Sigmoid colon (tissue), 7 donors: ENCODE measurements at places on chromosomes 2 and 18. TPM values are rescaled to one million over a fixed set of nuclear protein-coding genes. Genes with fewer than 3 reads are reported as not detected.

The GAL3ST2 gene
- not detected for total RNA-seq

GRCh38 chr2:5742126-5742525 lies 49.9 kb downstream of the SOX11 start:
- DNase-seq: no peak
- peaks cover 5% of the 10 kb centered on the region for H3K4me1 ChIP-seq
- no peaks in the 10 kb centered on the region for H3K36me3 ChIP-seq
- H3K4me3 ChIP-seq: no peak overlapping the region
- no peak overlapping the region for H3K27ac ChIP-seq

The ALPI gene
- total RNA-seq: not detected

GRCh38 chr2:106830191-106830590 lies 55.8 kb downstream of the ST6GAL2 start:
- no peak overlapping the region for H3K4me3 ChIP-seq
- no peaks in the 10 kb centered on the region for H3K27me3 ChIP-seq
- no peaks in the 10 kb centered on the region for H3K36me3 ChIP-seq

DNA sequence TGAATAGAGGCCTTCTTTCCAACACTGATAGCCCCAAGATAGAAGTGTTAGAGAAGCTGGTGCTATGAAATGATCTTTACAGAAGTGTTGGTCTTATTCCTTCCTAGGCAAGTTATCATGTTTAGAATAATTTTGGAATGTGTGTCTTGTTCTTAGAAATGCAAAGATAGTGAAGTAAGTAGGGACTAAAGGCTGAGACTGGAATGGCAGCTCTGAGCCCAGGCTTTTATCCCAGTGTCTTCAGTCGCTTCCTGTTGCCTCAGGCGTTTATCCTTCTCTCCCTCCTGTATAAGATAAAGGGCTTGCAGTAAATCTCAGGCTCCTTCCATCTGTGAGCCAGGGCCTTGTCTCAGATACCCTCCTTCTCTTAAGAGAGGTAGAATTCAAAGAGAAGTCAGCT lies 218.1 kb downstream of the TPGS2 start:
- no peak overlapping the region for H3K27ac ChIP-seq
- H3K36me3 ChIP-seq: no peaks in the 10 kb centered on the region
- H3K4me3 ChIP-seq: no peak overlapping the region
- H3K27me3 ChIP-seq: no peaks in the 10 kb centered on the region
- no peak for DNase-seq

GRCh38 chr2:108417254-108417653 lies 31.8 kb upstream of the GCC2 start:
- no peaks in the 10 kb centered on the region for H3K27me3 ChIP-seq
- no peaks in the 10 kb centered on the region for H3K36me3 ChIP-seq
- H3K4me3 ChIP-seq: no peak overlapping the region
- no peak for DNase-seq
- no peak overlapping the region for H3K27ac ChIP-seq

DNA sequence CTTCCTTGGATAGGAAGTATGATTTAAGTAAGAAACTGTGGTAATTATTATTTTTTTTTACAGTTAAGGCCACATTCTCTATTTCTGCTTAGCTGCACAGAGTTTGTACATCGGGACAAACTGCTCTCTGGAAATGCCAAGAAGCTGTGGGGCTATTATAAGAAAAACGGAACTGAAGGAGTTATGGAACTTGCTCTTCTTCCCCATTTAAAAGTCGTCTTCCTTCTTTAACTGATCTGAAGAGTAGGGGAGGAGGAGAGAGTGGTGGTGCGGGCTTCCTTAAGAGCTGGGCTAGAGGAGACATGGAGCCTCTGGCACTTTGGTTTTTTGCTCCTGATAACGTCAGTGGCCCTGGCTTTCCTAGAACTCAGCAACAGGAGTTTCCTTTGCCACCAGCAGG lies 54.4 kb downstream of the RAB31 start:
- no peaks in the 10 kb centered on the region for H3K4me1 ChIP-seq
- H3K27ac ChIP-seq: no peak overlapping the region
- no peak overlapping the region for H3K4me3 ChIP-seq
- H3K36me3 ChIP-seq: no peaks in the 10 kb centered on the region

DNA sequence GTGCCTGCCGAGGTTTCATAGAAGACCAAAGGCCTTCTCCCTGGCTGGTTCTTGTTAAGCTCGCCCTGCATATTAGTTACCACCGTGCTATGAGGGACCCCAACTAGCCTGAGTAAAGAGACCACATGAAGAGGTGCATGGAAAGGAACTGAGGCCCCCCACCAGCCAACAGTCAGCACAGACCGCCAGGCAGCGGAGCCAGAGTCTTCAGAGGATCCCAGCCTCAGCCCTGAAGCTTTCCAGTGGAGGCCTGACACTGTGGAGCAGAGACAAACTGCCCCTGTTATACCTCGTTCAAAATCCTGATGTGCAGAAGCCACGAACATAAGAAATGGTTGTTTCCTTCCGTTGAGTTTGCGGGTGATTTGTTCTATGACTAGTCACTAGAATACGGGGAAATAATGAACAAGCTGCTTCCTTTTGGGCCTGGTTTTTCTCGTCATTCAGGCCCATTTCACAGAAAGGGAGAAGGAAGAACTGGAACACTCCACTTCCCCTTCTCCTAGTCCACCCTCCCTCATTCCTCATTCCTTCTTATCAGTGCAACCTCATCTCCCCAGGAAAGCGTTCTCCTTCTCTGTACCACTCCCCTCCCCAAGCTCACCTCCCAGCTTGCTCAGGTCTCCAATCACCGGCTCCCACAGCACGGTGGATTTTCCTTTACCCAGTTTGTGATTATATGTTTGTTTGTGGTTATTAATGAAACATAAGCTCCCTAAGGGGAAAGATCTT lies 3.0 kb upstream of the GLI2 start:
- no peak for DNase-seq
- H3K27ac ChIP-seq: peak overlapping the region; percentile 47
- no peak overlapping the region for H3K4me3 ChIP-seq

DNA sequence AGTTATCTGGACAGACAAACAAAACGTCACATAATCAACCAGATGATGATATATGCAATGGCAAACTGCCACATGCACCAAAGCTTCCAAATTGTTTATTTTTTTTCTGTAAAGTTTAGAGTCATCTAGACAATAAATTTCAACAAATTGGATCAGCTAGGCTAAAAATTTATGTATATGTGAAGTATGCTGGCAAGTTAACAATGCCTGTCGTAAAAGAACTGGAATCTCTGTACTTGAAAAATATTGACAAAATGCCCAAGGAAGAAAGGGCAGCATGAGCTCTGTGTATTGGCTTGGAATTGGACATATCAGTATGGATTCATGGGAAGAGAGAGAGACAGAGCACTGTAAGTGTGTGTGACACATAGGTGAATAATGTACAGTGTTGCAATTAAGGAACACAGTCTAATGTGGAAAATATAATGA lies 309.8 kb downstream of the ERBB4 start:
- no peaks in the 10 kb centered on the region for H3K36me3 ChIP-seq
- DNase-seq: no peak
- H3K4me3 ChIP-seq: no peak overlapping the region
- no peak overlapping the region for H3K27ac ChIP-seq
- H3K4me1 ChIP-seq: no peaks in the 10 kb centered on the region

DNA sequence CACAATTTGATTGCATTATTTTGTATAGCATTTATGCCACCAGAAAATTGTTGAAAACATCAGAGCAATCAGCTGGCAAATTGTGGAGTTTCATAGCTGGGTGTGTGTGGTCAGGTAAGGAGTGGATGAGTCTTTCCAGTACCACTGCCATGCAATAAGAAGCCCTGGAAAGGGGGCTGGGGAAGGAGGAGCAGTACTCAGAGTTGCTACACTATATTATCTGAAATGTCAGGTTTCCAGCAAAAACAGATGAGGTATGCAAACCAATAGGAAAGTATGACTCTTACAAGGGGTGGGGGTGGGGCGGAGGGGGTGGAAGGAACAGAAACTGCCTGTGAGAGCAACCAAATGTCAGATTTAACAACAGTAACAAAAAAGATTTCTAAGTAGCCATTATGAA lies 112.2 kb downstream of the SOS1 start:
- no peak overlapping the region for H3K27ac ChIP-seq
- no peaks in the 10 kb centered on the region for H3K4me1 ChIP-seq
- peaks cover 89% of the 10 kb centered on the region for H3K36me3 ChIP-seq

- no peak for DNase-seq
- no peaks in the 10 kb centered on the region for H3K27me3 ChIP-seq
- no peak overlapping the region for H3K27ac ChIP-seq
- no peaks in the 10 kb centered on the region for H3K36me3 ChIP-seq
These were observed 125.2 kb upstream of the PIK3C3 start for GRCh38 chr18:41829647-41830516.

DNA sequence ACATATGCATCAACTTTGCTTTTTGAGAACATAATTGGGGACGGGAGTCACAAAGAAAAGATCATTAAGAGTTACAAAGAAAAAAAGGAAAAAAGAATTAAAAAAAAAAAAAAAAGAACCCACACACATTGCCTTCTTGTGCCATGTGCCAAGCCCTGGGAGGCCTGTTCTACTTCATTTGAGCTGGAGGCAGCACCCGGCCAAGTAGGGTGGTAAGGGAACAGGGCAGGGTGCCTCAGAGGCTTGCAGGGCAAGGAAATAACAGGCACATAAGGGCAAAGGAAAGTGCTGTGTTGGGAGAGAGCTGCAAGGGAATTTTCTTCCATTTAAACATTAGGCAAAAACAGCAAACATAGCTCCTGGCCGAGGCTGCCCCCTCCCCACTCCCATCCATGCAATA lies 418.0 kb downstream of the TMEM182 start:
- no peaks in the 10 kb centered on the region for H3K4me1 ChIP-seq
- no peaks in the 10 kb centered on the region for H3K27me3 ChIP-seq
- H3K36me3 ChIP-seq: no peaks in the 10 kb centered on the region
- peak; percentile 82 for DNase-seq
- H3K4me3 ChIP-seq: no peak overlapping the region

- peak overlapping the region; percentile 40 for H3K27ac ChIP-seq
- H3K4me3 ChIP-seq: no peak overlapping the region
- DNase-seq: peak; percentile 70
- H3K27me3 ChIP-seq: no peaks in the 10 kb centered on the region
These were observed 102.8 kb upstream of the CYP1B1 start for GRCh38 chr2:38178556-38179419.

- H3K4me3 ChIP-seq: no peak overlapping the region
- H3K27me3 ChIP-seq: no peaks in the 10 kb centered on the region
- no peaks in the 10 kb centered on the region for H3K36me3 ChIP-seq
- no peaks in the 10 kb centered on the region for H3K4me1 ChIP-seq
These were observed 275.8 kb downstream of the LNPK start for GRCh38 chr2:175726223-175726622.

- no peak overlapping the region for H3K4me3 ChIP-seq
- peaks cover 29% of the 10 kb centered on the region for H3K36me3 ChIP-seq
- H3K27me3 ChIP-seq: no peaks in the 10 kb centered on the region
- peak overlapping the region; percentile 33 for H3K27ac ChIP-seq
- peaks cover 90% of the 10 kb centered on the region for H3K4me1 ChIP-seq
- DNase-seq: no peak
These were observed 130.4 kb downstream of the MEIS1 start for GRCh38 chr2:66565291-66565690.

The MRPL30 gene
- total RNA-seq: 36.4 TPM

The IL18RAP gene
- not detected for total RNA-seq

DNA sequence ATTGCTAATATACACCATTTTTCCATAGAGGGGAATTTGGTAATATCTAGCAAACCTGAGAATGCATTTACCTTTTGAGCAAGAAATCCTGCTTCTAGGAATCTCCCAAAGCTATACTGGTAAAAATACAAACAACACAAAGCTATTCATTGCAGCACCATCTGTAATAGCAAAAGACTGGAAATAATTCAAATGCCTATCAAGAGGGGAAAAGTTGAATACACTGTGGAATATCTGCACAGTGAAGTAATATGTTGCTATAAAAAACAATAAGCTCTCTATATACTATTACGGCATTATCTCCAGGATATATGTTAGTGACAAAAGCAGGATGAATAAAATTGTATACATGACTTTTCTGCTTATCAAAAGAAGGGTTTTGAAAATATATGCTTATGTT lies 112.3 kb upstream of the CHAC2 start:
- H3K27ac ChIP-seq: peak overlapping the region; percentile 57
- H3K4me1 ChIP-seq: no peaks in the 10 kb centered on the region
- H3K36me3 ChIP-seq: no peaks in the 10 kb centered on the region
- DNase-seq: no peak
- H3K4me3 ChIP-seq: no peak overlapping the region

The NPPC gene
- total RNA-seq: 5.6 TPM

DNA sequence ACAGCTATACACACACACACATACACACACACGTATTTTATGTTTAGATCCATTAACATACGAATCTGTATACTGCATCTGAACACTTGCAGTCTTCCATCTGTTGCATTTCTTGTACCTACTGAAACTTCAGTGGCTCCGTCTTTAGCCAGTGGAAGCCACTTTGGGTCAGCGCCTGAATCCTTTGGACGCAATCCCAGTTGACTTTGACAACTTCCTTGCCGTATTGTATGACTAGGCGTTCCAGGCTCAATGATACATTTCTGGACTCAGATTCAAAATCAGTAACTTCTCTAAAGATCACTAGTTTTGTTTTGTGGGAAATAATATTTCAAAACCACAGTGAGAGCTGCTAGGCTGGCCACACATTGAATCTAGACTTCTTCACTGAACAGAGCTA lies 101.5 kb upstream of the GPC1 start:
- H3K36me3 ChIP-seq: no peaks in the 10 kb centered on the region
- DNase-seq: no peak
- H3K27me3 ChIP-seq: no peaks in the 10 kb centered on the region
- H3K4me1 ChIP-seq: no peaks in the 10 kb centered on the region

DNA sequence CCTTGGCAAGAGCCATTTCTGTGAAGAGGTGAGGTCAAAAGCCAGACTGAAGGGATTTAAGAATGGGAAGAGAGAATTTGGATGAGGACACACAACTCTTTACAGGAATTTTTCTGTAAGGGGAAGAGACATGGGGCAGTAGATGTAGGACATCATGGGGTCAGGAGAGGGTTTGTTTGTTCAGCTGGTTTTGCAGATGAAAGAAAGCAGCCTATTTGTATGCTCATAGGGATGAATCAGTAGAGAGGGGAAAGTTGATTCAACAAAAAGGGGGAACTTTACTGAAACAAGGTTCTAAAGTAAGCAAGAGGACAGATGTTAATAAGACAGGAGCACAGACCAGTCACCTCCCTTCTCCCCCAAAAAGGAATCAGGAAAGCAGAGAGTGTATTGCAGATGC lies 11.2 kb downstream of the SCG2 start:
- no peak for DNase-seq
- H3K27me3 ChIP-seq: no peaks in the 10 kb centered on the region
- H3K36me3 ChIP-seq: no peaks in the 10 kb centered on the region
- H3K4me1 ChIP-seq: peaks cover 9% of the 10 kb centered on the region

DNA sequence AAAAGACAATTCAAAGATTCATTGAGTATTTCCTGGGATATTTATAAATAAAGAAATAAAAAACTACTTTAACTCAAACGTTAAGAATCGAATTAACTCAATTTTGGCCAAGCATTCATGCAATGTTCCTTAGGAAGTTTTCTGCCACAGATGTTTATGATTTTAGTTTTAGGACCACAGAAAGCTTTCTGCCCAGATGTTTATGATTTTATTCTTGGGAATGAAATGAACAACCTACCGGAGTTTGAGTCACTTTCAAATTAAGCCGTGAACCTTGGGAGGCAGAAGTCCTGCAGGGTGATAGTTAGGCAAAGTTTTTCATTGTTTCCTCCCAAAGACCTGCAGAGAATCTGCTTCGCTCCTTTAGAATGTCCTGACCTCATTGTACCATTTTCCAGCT lies 34.7 kb upstream of the MBP start:
- DNase-seq: no peak
- H3K27ac ChIP-seq: no peak overlapping the region

The RAB27B gene
- total RNA-seq: 0.55 TPM
